ENCODE measurements at places on chromosomes 2 and 18.

GRCh38 chr2:24508878-24509277 lies 17.8 kb downstream of the NCOA1 start:
- DNase-seq, result no peak

GRCh38 chr2:230824406-230824978 lies 40.2 kb upstream of the ITM2C start:
- no peak for DNase-seq

- DNase-seq, result no peak
Observed at GRCh38 chr18:45938488-45938935, 28.6 kb downstream of the EPG5 start.

GRCh38 chr2:199977984-199978415 lies 22.6 kb downstream of the MAIP1 start:
- no peak for DNase-seq

DNA sequence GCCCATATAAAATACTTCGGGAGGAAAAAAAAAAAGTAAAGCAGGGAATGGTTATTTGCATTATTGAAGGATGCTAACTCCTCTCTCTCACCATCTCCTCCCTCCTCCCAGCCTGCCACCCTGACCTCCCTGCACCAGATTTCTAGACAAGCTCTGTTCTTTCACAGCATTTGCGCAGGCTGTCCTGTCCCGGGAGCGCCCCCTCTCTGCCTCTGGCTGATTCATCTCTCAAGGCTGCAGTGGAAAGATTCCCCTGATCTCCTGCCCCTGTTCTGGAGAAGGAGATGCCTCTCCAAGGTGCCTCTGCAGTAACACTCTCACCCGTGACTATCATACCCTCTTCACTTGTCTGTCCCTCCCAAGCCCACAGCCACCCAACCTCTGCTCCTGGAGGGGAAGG lies 38.5 kb downstream of the COL4A4 start:
- no peak for DNase-seq

GRCh38 chr2:207229161-207229560 lies 63.4 kb upstream of the KLF7 start:
- no peak for DNase-seq

GRCh38 chr2:233535271-233535670 lies 31.3 kb downstream of the USP40 start:
- no peak for DNase-seq

- no peak for DNase-seq
Observed at GRCh38 chr2:127700527-127701192, 637 bp upstream of the SFT2D3 start.

- DNase-seq, result no peak
Observed at GRCh38 chr2:49686897-49687442, 532.7 kb upstream of the FSHR start.

All from cortex of kidney (tissue), 1 donor.